ENCODE measurements at places on chromosomes 16 and 17.
A peak's percentile ranks its signal among the peaks of the same experiment; 100 is the strongest.

- peak; percentile 92 for DNase-seq
Observed at GRCh38 chr16:2251296-2252111, at the start of gene ECI1. ECI1 (minus strand) TSS chr16:2251587; CDS start chr16:2251566, 21 bp downstream.

GRCh38 chr16:88988980-88989811 is 12.2 kb upstream of the CBFA2T3 start:
- no peak for DNase-seq

DNA sequence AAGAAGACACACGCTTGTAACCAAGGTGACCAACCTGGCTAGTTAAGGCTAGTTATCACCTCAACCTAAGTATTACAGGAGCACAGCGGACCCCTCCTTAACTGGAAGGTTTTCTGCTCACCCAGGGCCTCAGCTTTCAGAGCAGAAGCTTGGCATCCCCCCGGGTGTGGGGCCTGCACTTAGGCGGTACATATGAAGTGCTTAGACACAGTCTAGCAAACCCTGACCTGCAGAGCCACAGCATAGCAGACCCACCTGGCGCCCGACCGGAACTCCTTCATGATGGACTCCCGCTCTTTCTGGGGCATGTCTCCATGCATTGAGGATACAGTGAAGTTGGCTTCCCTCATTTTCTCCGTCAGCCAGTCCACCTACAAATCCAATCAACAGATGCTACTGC is 9.8 kb downstream of the EIF4A3 start:
- no peak for DNase-seq

DNA sequence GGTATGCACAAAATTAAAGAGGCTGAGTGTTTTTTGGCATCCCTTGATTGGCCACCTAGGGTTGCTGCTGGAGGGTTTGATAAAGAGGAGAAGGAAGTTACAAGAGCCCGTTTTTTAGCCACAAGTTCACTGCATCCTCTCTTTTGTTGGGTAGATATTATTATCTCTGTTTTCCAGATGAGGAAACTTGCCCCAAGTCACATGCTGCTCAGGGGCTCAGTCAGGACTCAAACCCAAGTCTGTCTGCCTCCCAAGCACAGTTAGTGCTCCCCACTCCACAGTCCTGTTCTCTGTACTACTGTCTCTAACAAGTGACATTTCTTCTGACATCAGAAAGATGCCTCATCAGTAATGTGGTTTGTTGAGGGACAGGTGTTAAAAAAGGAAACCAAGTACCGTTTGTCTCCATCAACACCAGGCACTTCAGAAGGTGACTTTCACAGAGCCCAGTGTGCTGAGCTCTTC is 1.4 kb downstream of the NT5M start:
- DNase-seq: no peak

DNA sequence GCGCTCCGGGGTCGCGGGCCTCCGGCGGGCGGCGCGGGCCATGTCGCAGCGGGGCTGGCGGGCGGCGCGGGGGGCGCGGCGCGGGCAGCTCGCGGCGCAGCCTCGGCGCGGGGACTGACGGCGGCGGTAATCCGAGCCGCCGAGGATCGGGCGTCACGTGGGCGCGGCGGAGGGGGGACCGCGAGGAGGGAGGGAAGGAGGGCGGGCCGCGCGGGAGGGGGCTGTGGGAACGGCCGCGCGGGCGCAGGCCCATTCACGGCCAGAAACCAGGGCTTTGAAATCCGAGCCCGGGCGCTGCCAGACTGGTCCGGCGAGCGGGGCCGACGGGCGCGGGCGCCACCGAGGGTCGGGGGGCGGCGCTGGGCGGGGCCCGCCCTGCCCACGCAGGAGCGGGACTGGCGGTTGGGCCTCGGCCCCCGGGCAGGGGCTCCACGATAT is at the start of gene MTSS2:
Gene MTSS2, minus strand, starts transcription at position 116 of the 438 bp plus-strand sequence. CDS start 262 bp downstream, outside the sequence.
- DNase-seq: peak; percentile 66

- DNase-seq: peak; percentile 17
Observed at GRCh38 chr17:74601944-74602572, 10.0 kb upstream of the CD300LD start.

DNA sequence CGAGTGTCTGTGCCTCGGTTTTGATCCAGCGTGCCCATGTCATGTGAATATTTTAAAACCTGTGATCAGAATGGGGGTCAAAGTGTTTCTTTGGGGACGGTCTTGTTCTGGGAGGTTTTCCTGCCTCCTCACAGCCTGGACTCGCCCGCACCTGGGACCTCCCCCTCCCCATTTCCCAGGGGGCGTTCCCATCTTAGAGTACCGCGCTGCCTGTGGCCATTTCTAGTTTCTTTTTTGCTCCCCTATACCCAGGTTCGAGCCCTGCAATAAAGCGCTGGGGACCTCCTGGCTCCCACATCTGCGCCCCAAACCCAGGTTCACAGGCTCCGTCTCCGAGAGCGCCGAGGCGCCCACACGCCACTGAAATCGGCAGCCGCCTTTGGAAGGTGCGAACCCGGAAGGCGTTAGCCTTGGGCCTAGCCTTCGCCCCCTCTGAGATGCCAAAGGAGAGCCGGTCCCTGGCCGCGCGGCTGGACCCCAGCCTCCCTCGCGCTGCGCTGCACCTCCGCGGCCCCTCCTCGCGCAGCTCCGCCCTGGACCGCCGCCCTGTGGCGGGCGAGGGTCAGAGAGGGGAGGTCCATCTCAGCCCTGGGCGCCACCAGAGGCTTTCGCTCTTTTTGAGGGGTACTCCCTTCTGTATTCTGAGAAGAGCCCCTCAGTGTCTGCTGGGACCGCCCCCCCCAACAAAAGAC is 1.7 kb downstream of the KCNJ12 start:
- no peak for DNase-seq

DNA sequence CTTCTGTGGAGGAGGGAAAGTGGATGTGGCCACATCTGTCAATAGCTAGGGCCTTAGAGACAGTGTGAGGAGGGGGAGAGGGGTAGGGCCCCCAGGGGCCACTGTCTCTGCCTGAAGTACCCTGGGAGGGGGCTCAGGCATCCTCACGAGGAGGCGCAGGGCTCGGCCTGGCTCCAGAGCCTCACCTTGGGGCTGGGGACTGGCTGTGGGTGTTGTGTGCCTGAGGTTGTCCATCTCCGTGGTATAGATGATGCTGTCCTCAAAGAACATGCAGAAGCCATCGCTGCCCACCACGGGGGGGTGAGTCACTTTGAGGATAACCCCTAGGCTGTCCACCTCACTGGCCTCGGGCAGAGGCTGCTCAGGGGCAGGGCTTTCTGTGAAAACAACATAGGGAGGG is 12.1 kb downstream of the PLEKHG4 start:
- no peak for DNase-seq

GRCh38 chr17:61127960-61128359 is 271.7 kb upstream of the TBX2 start:
- no peak for DNase-seq

GRCh38 chr17:83018658-83019193 is 60.7 kb upstream of the METRNL start:
- no peak for DNase-seq

DNA sequence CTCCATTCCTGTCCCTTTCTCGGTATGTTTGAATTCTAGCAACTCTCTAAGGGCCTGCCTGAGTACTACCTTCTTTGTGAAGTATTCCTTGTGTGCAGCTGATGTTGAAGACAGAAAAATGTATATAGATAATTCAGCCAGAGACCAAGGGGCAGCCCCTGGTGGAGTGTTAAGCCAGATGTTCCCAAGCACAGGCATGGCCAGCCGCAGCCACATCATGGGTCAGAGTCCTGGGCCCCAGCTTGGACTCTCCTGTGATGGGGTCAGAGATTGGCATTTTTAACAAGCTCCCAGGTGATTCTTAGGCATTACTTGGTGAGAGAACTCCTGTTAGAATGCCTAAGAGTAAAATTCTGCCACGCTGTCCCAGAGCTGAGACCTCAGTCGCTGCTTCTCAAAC is 100.8 kb downstream of the IRF8 start:
- DNase-seq: no peak

DNA sequence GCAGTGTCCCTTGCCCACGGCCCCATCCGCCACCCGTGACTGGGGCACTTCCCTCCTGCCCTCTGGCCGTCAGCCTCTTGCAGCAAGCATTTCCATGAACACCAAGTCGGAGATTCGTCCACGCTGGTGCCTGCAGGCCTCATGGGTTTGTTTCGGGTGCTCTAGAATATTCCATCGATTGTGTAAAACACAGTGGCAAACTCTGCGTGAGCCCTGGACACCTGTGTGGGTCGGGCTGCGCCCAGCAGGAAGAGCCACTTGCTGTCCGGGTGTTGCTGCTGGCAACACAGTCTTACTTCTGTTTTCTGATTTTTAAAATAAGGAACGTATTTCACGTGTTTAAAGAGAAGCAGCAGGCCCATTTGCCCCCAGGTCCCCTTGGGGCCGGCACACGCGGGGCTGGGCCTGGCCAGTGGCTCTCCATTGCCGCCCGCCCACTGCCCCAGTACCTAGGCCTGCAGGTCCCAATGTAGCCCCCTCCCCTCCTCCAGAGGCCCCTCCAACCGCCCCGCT is 10.0 kb downstream of the CYBC1 start:
- no peak for DNase-seq

DNA sequence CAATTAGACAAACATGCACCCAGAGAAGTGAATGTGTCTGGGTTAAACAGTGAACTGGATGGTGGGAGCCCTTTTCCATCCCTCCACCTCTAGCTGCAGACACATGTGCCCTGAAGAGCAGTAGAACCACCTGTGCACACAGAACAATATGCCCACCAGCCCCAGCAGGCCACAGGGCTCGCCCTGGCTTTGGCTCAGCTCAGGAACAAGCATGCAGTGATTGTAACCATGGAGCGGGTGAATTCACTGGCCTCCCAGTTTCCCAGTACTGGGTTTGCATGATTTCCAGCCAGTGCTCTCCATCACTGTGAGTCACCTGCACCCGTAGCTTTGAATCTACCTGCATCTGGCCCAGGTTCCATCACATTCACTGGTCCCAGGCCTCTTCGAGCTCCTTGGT is 5.2 kb downstream of the GPR179 start:
- DNase-seq: no peak

DNA sequence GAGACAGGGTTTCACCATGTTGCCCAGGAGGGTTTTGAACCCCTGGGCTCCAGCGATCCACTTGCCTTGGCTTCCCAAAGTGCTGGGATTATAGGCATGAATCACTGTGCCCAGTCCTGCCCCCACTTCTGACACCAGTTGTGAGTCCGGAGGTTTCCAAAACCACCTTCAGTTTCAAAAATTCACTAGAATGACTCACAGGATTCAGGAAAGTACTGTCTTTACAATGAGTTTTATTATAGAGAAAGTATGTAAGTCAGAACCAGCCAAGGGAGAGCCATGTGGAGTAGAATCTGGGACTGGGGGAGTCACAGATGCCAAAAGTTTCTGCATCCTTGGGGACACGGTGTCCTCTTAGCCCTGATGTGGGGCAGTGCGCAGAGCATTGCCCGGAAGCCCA is 55.1 kb downstream of the PLD6 start:
- DNase-seq: peak; percentile 27
